ENCODE measurements at places on chromosomes 11 and 22.

DNA sequence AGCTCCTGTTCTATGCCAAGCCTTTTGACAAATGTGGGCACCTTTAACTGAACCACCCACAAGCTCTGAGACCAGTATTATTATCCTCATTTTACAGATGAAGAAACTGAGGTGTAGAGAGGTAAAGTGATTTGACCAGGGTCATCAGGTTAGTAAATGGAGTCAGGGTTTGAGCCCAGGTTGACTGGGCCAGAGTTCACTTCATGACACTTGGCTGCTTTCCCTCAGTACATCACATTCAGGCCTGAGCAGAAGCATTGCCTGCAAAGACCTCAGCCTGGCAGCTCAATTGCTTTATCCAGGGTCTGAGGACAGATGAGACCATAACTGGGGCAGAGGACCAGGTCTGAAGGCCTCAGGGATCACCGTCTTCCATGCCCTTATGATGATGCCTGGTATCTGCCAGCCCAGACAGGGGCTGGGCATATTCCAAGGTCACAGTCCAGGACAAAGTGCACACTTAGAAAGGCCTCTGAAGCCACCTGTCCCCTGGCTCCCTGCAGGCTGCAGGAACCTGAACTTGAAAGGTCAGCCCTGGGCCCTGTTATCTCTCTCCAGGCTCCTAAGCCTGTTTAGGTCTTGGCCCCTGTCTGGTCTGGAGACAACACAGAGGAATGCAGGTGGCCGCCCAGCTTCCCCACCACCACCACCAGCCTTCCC, 32.0 kb downstream of the POU2AF3 start:
- no peak for DNase-seq

- no peak for DNase-seq
Observed at GRCh38 chr22:26956371-26956770, 299.0 kb downstream of the MIAT start.

DNA sequence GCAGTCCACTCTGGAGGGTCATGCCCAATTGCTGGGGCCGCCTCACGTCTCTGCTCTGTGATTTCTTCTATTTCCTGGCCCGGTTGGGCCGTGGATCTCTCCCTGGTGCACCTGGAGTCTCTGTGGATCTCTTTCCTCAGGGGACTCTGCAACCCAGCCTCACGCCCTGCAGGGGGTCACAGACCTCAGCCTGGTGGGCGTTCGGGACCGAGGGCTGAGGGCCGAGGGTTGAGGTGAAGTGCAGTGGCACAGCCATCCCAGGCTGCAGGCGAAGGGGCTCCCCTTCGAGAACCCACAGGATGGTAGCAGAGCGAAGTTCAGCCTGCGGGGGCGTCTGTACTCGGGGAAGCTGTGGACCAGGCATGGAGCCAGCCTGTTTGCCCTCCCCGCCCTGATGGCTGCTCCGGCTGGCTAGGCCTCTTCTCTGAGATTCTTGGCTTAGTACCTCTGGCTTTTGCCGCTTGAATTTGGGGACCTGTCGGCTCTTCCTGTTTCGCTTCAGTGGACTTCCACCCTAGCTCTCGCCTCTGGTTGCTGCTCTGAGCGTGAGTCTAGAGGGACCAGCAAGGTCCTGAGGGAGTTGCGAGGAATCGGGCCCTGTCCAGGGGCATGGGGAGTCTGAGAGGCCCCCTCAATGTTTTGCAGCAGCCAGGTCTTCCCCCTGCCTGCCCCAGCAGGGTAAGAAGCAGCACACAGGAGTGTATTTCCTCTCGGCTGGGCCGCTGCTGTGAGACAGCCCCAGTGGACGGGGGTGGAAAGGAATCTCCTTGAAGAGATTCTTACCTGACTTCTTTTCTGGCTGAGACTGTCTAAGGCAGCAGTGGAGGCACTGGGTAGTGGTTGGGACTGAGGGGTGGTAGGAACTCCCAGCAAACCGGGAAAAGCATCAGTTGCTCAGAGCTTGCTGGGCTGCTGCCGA, 140.8 kb downstream of the TBC1D22A start:
- DNase-seq = no peak

- DNase-seq = no peak
Observed at GRCh38 chr11:14577292-14577691, 57.1 kb upstream of the PSMA1 start.

DNA sequence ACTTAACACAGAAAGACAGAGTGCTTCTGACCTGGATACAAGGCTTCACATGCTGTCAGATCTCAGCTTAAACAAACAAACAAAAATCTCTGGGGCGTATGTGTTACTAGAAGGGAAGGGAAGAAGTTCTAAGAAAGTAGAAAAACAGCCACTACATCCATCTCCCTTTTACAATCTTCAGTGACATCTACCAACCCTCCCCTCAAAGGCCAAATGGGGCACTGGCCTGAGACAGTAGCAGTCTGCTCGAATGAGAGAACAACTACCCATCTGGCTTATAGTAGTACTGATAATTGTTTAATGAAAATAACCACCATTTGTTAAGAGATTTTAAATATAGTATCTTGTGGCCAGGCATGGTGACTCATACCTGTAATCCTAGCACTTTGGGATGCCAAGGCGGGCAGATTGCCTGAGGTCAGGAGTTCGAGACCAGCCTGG, 29.4 kb downstream of the CCDC83 start:
- DNase-seq = peak; percentile 48

DNA sequence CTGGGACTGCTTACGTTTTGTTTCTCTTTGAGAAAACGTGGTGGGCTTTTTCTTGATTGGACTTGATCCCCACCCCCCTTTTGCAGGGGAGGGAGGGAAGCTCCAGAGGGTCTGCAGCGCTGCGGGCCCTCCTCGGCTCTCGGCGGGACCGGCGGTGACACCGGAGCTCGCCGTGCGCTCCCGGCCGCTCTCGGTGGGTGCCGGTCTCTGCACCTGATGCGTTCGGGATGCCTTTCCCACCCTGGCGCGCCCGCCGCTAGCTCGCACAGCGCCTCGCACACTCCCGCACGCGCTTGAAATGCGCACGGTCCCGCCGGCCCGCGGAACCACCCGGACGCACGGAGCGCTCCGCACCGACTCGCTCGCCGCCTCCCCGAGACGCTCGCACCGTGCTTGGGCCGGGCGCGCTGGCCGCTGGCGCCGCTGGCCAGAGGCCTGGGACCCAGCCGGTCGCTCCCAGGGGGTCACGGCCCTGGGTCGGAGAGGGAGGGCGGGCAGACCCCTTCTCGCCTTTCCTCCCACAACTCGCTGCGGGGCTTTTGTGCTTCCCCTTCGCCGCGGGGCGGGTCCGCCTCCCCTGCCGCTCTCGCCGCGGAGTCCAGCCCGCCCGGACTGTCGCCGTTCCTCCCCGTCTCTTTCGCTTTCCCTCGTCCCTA, 1.0 kb downstream of the ZBTB16 start:
- no peak for DNase-seq

Data from fibroblast of gingiva (primary cell).